ENCODE measurements at places on chromosomes 13 and 19.

DNA sequence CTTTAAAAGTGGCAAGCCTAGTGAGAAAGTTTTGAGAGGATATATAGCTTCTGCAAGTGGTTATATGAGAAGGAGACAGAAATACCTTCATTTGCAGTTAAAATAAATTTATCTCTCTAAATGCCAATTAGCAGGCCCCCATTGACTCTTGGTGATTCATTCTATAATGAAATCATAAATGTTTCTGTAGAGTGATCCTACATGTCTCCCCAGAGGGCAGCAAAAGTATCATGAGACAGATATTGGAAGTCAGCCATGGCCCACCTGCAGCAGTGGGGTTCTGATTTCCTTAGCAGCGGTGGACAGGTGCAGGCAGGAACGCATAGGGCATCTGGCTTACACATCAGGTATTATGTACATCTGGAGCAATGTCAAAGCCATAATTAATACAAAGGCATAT is 385.4 kb upstream of the SLC10A2 start:
- DNase-seq: no peak

- no peak for DNase-seq
Measured at GRCh38 chr13:113098162-113098732, 7.3 kb upstream of the F7 start.

GRCh38 chr13:25973085-25973484 is 78.7 kb downstream of the SHISA2 start:
- no peak for DNase-seq

GRCh38 chr19:16041299-16041990 is 34.9 kb upstream of the TPM4 start:
- DNase-seq: peak; percentile 82

DNA sequence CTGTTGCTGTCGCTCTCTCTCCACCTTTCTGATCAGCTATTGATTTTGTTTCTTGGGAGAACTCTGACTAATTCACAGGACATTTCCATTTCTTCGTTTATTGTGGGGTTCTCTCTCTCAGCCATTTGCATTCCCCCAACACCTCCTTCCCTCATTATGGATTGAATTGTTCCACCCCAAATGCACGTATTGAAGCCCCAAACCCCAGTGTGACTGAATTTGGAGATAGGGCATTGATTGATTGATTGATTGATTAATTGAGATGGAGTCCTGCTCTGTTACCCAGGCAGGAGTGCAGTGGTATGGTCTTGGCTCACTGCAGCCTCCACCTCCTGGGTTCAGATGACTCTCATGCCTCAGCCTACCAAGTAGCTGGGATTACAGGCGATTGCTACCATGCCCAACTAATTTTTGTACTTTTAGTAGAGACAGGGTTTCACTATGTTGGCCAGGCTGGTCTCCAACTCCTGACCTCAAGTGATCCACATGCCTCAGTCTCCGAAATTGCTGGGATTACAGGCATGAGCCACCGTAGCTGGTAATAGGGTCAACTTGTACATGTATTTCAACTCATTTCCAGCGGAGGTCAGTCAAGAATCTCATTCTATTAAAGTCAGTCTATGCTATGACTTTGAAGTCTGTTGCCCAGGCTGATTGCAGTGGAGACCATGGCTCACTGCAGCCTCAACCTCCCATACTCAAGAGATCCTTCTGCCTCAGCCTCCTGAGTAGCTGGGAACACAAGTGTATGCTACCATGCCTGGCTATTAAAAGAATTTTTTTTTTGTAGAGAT is 13.6 kb downstream of the NFILZ start:
- no peak for DNase-seq
